GDM1 (cell line): ENCODE measurements at places on chromosomes 16 and 17.

DNA sequence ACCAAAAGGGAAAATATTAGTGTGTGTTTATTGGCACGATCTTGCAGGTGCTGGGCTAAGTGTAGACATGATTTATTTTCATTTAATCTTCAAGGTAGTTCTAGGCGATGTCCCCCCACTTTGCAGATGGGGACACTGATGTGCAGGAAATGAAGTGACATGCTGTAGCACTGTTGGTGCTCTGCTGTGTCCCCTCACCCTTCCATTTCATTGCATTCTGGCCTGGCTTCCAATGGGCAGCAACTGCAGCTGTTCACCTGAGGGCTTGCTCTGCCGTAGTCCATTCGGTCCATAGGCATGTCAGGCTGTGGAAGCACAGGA, 123.9 kb downstream of the PRKCB start:
- DNase-seq: no peak

DNA sequence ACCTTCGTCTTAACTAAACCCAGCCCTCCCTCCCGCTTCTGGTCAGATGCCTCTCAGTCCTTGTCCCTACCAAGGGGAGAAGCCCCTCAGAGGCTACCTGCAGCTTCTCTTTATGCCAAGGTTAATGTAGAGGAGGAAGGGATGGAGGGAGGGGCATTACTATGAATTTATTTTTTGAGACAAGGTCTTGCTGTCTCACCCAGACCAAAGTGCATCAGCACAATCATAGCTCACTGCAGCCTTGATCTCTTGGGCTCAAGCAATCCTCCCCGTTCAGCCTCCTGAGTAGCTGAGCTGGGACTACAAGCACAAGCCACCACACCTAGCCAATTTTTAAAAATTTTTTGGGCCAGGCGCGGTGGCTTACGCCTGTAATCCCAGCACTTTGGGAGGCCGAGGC, 15.3 kb downstream of the EPOP start:
- no peak for DNase-seq

DNA sequence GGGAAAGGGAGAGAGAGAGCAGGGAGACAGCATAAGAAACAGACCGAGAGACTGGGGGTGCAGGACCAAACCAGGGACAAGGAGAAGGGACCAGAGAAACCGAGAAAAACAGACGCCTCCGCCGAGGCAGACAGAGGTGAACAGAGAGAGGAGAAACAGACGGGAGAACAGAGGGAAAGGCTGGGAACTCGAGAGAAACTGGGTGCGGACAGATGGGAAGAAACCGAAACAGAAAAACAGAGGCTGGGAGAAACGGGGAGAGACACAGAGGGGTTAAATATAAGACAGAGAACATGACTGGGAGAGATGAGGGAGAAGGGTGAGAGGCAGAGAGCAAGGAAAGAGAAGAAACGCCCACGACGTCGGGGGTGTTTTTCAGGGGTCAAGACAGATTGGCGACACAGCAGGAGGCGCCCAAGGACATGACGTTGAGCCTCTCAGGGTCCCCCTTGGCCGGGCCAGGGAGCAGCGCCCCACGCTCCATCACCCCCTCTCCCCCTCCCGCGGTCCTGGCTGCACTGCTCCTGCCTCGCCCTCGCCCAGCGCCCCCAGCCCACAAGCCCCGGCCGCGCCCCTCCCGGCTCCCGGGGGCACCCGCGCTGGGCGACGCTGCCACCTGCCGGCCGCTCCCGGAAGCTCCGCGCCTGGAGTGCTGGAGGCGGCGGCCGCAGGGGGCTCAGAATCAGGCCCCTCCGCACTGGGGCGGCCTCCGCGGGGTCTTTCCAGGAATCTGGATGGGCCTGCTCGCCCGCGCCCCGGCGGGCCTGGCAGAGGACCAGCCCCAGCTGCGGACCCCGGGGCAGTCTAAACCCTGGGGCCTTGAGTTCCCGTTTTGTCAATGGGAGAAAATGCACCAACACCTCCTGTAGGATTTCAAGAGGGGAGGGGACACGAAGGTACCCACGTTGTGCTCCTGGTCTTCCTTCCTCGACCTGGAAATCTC, 1.3 kb upstream of the TMEM92 start:
- DNase-seq: peak; percentile 35

- no peak for DNase-seq
These were observed 820.1 kb upstream of the RBFOX1 start for GRCh38 chr16:6512512-6512911.

GRCh38 chr16:86107215-86107825, 208.4 kb downstream of the IRF8 start:
- DNase-seq: no peak

DNA sequence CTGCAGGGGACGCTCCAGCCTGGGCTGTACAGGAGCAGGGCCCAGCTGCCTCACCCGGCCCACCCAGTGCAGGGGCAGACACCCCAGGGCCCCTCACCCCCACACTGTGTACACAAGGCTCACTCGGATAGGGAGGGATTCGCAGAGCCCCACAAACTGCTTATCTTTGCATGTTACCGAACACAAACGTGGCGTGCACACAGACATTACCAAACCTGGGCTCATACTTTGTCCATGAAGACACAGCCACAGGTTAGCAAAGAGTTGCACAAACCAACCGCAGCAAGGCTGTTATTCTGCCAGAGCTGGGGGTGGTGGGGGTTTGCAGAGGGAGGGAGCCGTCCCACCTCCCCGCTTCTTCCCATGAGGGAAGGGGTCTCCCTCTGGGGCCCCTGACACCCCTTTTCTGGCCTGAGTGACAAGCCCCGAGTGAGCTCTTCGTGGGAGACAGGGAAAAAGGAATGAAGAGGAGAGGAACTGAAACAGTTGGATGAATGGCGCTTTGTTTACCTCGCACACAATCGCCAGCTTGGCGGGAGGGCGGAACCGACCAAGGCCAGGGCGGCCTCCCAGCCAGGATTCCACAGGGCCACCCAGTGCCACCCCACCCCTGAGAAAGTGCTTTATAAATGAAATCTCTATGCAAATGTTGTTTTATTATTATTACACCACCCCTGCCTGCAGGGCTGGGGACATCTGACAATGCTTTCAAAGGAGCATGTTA, 434 bp upstream of the CPSF4L start:
- DNase-seq: no peak

DNA sequence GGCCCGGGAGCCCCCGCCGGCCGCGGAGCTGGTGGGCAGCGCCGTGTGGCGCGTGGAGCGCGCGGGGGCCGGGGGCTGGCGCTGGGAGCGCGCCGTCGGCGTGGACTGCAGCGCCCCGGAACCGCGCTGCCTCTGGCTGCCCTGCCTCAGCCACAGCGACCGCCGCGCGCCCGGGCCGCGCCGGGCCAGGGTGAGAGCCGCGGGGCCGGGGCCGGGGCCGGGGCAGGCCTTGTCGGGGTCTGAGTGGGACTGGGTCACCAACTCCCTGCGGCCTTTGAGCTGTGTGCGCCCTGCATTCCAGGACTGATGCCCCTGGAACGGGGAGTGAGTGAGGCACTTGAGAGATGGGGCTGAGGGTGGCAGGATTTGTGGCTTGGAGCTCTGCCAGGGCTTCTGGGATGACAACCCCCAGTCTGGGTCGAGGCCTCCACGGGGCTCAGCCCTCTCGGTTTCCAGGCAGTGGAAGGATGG, 25.7 kb downstream of the ARHGAP23 start:
- DNase-seq: no peak

DNA sequence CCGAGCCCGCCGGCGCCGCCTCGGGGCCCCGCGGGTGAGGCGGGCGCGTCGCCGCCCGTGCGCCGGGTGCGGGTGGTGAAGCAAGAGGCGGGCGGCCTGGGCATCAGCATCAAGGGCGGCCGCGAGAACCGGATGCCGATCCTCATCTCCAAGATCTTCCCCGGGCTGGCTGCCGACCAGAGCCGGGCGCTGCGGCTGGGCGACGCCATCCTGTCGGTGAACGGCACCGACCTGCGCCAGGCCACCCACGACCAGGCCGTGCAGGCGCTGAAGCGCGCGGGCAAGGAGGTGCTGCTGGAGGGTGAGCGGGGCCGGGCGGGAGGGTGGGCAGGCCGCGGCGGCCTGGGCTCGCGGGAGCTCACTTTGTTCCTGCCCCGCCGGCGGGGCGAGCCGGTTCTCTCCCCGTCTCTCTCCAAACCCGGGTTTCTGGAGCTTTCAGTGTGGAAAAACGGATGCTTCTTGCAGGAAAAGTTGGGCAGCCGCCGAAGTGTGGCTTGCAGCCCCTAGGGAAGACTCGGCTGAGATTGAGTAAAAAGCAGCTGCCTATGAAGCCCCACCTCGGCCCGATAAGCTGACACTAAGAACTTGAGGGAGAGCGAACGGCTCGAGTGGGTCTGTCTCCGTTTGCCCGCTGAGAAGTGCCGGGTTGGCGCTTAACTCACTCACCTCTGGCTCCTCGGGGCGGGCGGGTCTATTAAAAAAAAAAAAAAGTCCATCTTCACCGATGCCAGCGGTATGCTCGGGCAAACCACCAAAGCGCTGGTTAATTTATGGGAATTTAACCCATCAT, 677 bp downstream of the SNTB2 start:
- no peak for DNase-seq

DNA sequence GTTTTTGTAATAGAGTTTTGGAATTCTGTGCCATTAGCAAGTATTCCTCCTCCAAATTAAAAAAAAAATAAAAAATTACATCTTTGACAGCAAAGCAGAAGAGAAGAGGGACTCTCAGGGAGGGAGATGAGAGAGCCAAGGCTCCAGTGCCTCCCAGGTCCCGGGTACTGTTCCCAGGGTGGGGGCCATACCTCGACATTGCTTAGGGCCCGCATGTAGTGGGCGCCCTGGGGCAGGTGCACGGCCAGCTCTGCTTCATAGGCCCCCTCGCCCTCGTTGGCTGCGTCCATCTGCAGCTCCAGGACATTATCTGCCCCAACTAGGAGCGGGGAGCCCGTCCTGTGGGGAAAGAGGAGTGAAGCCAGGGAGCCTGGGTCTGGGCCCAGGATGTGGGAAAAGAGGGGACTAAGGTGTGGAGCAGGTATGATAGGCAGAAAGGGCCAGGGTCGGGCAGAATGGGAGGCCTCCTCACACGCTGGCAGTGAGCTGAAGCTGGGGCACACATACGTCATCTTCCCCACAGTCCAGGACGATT, 11.2 kb downstream of the ITGA2B start:
- DNase-seq: no peak
